ENCODE measurements at places on chromosomes 4 and X.

GRCh38 chr4:104625706-104626105 lies 131.0 kb upstream of the CXXC4 start:
- no peak for DNase-seq

DNA sequence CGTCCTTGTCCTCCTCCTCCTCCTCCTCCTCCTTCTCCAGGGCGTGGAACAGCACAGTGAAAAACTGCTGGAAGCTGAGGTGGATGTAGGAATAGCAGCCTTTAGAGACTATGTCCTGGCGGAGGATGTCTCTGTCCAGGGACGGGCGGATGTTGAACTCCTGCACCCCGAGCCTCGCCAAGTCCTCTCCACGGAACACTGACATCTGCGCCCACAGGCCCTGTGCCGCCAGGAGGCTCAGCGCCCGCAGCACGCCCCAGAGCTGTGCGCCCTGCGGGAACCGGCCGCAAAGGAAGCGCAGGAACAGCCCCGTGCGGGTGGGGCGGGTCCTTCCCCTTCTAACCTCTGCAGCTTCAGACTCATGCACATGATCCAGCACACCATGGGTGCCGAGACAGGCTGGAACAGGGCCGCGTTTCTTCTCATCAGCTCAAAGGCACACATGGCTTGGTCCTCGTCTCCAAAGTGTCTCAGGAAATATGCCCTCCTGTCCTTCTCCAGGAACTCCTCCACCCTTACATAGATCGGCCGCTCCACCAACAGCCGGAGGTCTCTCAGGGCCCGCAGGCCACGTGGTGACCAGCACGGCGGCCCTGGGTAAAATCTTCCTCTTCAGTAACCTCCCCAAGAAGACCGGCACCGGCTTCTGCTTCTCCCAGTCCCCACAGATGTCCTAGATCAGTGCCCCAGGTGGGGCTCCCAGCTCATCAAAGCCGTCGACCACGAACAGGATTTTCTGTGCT lies 1.2 kb downstream of the NLRP2B start:
- DNase-seq = no peak

GRCh38 chr4:124070688-124071484 lies 641.6 kb downstream of the ANKRD50 start:
- no peak for DNase-seq

GRCh38 chr4:16579866-16580265 lies 318.6 kb downstream of the LDB2 start:
- DNase-seq = no peak

DNA sequence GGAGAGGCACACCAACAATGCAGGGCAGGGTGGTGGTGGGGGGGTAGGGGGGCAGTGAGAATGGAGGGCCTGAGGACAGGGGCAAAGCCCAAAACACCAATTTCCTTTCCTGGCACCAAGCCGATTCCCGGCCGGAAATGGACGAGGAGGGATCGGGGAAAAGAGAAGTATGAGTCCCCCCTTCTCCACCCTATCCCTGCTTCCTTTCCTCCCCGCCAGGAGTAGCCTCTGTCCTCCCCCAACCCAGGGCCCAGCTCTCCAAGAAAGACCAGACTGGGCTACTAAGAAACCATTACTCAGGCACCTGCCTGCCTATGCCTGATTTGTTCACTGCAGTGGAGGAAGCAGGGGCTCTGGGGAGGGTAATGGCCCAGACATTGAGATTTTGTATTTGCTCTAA lies 402 bp downstream of the CCDC120 start:
- no peak for DNase-seq

DNA sequence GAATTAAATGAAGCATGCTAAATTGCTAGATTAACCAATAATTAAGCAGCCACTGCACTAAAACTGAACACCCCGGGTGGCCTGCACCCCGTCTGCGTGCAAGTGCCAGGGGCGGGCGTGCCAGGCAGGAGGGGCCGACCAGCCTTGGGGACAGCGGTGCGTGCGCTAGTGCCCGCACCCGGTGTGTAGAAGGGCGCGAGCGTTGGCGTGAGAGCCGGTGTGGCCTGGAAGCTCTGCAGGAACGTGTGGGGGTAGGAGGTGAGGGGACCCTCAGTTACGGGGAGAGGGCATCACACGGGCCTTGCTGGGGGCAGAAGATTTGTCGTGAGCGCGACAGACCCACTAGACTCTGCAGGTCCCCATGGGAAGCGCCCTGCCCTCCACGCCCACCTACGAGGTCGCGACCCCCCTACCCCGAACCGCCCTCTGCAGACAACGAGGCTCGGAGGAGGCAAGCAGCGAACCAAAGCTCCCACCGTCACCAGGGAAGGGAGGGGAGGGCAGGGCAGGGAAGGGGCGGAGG lies 105.8 kb downstream of the FAM53A start:
- no peak for DNase-seq

DNA sequence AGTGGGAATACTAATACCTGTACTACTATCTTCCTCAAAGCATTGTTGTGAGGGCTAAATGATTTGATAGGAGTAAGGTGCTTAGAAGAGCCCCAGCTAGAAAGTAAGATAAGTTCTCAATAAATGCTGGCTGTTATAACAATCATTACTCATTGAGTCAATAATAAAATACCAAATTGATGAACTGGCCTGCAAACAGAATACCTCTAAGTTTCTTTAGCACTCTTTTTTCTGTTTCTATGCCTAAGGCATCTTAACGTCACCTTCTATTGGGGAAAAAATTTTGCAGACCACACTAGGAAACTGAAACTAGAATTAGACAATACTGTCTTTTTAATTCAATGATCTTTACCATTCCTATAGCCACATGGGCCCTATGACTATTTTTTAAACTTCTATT lies 1.2 kb downstream of the CLTRN start:
- no peak for DNase-seq

DNA sequence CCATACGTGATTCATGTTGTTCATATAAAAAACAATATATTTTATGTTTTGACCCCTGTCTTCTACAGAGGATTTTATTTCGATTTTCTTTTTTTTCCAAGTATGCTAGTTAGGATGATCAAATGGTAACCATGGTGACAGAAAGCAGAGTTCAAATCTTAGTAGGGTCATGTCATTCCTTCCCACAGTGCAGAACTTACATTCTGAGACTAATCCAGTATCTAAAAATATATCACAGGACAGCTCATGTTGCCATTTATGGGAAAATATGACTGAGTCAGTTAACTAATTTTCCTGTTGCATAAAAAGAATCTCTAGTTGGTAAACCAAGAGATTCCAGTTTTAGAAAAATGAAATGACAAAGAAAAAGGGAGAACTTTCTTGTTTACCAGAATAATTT lies 209.5 kb downstream of the PARM1 start:
- DNase-seq = no peak

GRCh38 chr4:129344058-129344457 lies 248.1 kb downstream of the C4orf33 start:
- DNase-seq = no peak

DNA sequence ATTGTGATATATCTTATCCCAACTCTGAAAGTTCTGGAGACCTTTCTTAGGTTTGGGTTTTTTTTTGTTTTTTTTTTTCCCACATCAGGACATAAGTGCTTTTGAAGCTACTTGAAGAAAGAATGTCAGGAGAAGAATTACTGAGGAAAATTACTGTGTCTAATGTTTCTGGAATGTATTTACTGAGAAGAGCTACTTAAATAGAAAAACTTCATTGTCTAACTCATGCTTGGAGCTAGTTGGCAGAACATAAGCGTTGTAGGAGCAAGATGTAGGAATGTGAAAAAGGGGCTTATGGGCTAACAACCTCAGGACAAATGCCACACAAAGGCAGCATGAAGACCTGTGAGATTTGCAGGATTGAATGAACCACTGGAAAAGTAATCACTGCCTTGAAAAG lies 166.6 kb upstream of the GLRA2 start:
- DNase-seq = no peak

- DNase-seq = no peak
Measured at GRCh38 chr4:126051689-126052424, 737.1 kb downstream of the FAT4 start.

DNA sequence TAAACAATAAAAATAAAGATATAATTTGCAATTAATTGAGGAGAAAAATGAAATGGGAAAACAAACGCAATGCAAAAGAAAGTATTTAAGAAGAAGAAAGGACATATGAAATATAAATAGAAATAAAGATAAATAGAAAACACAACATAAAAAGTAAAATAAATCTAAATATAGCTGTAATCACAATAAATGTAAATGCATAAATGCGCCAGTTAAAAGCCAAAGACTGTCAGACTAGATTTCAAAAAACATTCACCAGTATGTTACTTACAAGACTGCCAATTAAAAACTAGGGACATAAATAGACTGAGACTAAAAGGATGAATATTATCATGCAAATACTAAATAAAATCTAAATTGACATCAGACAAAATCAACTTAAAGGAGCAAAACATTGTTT lies 102.4 kb downstream of the KDR start:
- DNase-seq = no peak

Measured in stimulated activated CD8-positive, alpha-beta memory T cell treated with anti-CD3 and anti-CD28 coated beads, Interleukin-4, amount 100 ng/mL, for 4 hours (primary cell).